ENCODE measurements at places on chromosomes 13 and 19.

DNA sequence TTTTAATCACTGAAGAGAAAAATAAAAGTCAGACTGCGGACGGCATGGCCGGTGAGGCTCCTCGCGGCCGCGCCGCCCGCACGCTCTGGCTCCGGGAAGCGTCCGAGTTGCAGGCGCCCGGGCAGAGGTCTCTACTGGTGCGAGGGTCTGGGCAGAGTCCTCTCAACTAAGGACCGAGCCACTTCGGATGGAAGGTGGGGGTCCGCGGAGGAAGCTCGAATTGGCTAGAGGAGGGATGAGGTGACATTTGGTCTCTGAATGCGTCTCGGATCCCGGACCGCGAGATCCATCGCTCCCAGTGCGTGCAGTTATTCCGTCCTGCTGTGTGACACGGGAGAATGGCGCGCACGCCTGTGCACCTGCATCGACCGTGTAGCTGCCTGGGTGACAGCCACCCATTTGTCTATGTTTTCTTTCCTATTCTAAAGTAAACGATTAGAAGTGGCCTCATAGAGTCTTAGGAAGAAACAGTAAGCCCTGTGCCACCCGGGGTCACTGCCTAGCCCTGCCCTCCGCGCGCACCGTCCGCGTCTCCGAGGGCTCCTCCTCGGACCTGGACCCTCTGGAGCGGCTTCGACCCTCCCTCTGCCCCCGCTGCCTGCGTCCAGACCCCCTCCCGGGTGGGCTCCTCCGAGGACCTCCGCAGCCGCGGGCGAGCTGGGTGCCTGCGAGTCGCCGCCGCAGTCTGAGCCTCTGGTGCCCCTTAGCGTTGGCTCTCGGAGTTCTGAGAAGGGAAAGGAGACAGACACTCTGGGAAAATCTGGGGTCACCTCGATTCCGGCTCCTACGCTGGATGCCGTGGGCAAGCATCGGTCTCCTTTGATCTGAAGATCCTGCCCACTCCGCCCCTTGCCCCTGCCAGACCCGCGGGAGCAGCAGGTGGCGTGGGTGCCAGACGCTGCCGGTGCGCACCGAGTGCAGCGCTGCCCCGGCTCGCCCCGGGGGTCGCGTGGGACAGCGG lies 347.4 kb downstream of the LIG4 start:
- DNase-seq = no peak

GRCh38 chr19:44972802-44973201 lies 17.6 kb downstream of the CLPTM1 start:
- DNase-seq = no peak

DNA sequence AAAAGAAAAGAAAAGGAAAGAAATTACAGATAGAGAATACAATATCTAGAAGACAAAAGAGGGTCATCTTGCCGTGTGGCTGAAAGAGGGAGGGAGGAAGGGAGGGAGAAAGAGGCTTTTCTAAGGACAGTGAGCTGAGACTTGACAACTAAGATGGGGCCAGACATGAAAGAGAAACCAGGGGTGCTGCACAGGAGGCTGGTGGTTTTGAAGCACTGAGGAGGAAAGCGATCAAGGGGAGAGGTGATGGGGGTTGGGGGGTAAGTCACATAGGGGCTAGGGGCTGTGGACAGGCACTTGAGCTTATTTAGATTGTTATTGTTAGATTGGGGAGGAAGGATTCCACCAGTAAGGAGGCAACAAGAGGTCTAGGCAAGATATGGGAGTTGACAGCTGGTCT lies 17.3 kb downstream of the PNPLA6 start:
- no peak for DNase-seq

- DNase-seq = no peak
Measured at GRCh38 chr13:35552172-35552844, 75.8 kb upstream of the MAB21L1 start.

DNA sequence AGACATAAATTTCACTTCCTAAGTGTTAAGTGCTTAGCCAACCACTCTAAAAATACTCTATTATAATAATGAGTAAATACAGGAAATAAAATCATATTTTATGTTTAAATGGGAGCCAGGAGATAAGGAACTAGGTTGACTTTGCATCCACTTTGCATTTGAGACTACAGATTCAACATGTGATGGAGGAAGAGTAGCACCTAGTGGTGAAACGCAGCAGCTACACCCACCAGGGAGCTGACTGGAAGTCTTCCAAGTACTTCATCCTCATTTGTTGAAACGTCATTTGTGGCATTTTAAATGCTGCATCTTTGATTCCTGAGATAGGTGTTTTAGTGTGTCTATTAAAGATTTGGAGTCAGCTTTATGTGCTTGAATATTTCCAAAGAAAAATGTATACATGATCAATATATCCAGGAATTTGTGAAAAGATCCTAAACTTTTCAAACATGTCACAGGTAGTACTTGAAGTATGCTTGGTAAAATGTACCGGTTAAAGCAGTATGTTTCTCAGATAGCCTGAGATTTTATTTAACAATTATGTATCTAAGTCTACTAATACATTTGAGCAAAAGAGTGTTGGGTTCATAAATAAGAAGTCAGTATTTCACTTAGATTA lies 17.4 kb upstream of the KCTD12 start:
- peak; percentile 77 for DNase-seq

Measured in activated CD4-positive, alpha-beta T cell treated with anti-CD3 and anti-CD28 coated beads, Interleukin-2, Interleukin-6, amounts not matched to agents 100 ng/mL and 50 ng/mL, durations not matched to agents 16 hours and 8 hours (primary cell).